ENCODE measurements at places on chromosomes 4 and X. TPM values are rescaled to one million over a fixed set of nuclear protein-coding genes. Genes with fewer than 3 reads are reported as not detected.

ART3 gene
- not detected for total RNA-seq

WDR44 gene
- 23.1 TPM for total RNA-seq

GRCh38 chrX:148316446-148316845 lies 184.0 kb upstream of the AFF2 start:
- DNase-seq = no peak

ZNF157 gene
- total RNA-seq = 1.1 TPM

GRCh38 chr4:115149106-115149505 lies 35.7 kb upstream of the NDST4 start:
- DNase-seq = no peak

DNA sequence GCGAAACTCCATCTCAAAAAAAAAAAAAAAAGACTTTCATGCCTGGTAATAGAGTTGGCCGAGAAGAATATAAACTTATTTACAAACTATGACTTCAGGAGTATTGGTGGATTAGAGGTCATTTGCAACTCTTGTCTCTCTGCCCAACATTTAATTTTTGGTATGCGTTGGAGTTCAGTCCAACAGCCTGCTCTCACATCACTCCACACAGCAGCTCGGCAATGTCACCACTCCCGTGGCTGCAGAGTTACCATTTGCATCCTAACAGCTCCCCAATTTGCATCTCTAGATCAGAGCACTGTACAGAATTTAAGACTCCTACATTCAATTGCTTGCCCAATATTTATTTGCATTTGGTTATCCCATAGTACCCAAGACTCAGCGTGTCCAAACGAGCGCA lies 40.9 kb upstream of the AP1AR start:
- no peak for DNase-seq

- no peak for DNase-seq
These were observed 47.4 kb downstream of the NRK start for GRCh38 chrX:105869701-105870100.

- DNase-seq = no peak
These were observed 211.9 kb downstream of the SOX3 start for GRCh38 chrX:140292961-140293360.

DNA sequence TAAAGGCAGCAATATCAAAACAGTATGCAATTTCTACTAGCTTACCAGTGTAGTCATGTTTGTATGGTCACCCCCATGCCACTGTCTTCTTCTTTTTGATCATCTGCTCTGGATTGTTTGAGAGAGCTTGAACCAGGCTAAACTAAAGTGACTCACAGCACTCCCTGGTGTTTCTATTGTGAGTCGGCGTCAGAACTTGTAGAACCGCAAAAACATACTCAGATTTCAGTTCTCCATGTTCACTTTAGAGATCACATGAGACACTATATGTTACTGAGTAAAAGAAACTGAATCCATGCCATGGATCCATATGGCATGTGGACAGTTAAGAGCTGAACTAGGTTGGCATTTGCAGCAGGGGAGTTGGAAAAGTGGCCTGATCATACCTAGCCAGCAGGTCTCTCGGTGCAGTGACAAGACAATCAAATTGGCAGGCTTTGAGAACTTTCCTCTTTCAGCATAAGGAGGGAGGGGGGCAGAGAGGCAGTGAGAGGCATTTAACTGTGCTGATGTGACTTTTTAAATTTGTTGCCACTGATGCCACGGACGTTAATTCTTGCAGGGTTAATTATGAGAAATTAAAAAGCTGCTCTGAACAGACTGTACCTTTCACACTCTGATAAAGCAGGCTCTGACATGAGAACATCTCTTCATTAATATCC lies 88.4 kb downstream of the AFF2 start:
- no peak for DNase-seq

DNA sequence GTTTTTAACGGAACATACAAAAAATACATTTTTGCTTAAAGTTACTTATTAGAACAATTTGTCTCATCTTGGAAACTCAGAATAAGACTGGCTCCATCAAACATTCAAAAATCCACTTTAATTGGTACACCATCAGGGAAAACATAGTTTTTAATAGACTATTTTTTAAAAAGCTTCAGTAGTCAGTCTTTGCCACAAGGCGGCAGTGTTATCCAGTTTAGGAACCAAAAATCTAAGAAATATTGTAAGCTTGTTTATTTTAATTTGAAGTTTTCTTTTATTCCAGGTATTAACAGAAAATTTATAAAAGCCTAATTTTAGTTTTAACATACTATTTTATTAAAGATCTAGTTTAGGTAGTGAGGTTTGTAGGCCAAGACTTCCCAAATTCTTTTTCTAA lies 107.7 kb downstream of the APOOL start:
- no peak for DNase-seq

- DNase-seq = no peak
These were observed 131.5 kb downstream of the AASDH start for GRCh38 chr4:56255820-56256219.

GRCh38 chrX:110145854-110146253 lies 142.9 kb downstream of the TMEM164 start:
- DNase-seq = no peak

GRCh38 chrX:136626237-136626636 lies 21.7 kb upstream of the CD40LG start:
- no peak for DNase-seq

DNA sequence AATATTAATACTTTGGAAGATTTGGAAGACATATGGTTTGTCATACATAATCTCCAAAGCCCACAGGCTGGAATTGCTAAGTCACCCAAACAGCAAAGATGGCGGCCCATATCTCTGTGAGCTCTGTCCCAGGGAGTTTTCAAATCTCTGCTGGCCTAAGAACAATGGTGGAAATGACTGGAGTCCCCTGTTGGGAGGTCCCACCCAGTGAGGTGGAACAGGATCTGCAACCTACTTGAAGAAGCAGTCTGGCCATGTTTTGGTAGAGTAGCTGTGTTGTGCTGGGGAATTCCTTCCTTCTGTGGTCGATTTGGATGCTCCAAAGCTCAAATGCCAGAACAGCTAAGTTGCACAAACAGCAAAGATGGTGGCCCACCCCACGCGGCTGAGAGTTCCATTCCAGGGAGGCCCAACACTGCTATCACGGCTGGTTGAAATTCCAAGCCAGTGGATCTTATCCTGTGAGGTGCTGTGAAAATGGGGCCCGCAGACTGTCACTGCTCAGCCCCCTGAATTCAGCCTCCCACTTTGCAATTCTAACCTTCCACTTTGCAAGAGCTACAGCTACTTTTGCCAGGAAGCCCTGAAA lies 3.2 kb upstream of the UGT2B7 start:
- no peak for DNase-seq

DNA sequence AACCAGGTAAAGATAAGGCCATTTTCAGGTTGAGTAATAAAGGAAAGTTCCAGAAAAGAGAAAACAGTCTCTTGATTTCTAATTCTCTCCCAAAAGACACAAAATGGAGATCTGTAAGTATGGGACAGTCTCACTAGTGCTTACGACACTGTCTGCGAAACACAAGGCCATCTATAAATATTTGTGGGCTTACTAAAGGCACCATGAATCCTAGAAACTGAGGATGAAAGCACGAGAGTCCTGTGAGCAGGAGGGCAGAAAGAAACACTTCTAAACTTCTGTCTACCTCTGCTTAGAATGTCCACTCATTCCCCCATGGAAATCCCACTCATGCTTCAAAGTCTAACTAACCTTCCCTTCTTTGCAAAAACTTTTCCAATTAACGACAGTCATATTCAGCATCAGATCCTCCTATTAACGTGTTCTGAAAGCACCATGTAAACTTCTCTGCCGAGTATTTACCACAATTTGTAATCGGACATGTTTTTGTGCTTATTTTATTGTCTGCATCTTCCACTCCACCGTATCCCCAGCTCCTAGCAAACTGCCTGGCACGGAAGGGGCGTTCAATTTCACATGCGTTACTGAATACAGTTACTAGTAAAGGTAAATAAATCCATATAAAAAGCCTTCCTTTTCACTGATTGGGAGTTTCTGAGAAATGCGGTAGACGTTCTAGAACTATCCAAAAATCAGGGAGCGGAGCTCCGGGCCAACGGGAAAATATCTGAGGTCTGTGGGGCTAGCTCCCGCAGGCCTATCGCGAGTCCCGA lies 665 bp downstream of the PSMD10 start:
- no peak for DNase-seq

BMPR1B gene
- not detected for total RNA-seq

DNA sequence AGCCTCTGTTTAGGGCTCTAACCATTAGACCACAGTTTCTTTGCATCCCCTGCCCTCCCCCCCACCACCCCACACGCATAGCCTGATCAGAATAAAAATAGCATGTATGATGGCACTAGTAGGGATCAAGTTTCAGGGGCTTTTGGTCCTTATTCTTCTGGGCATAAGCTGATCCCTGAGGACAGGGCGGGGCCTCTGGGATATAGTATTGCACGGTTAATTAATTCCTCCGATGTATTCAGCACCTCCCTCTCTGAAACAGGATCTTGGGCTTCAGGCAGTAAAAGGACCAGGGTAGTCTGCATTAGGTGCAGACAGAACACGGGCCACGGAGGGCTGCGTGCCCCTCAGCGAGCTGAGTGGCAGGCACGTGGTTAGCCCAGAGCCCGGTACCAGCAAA lies 57.1 kb downstream of the ELF4 start:
- no peak for DNase-seq

PLP1 gene
- not detected for total RNA-seq

GRCh38 chr4:108172753-108173598 lies 4.2 kb upstream of the LEF1 start:
- peak; percentile 86 for DNase-seq

DNA sequence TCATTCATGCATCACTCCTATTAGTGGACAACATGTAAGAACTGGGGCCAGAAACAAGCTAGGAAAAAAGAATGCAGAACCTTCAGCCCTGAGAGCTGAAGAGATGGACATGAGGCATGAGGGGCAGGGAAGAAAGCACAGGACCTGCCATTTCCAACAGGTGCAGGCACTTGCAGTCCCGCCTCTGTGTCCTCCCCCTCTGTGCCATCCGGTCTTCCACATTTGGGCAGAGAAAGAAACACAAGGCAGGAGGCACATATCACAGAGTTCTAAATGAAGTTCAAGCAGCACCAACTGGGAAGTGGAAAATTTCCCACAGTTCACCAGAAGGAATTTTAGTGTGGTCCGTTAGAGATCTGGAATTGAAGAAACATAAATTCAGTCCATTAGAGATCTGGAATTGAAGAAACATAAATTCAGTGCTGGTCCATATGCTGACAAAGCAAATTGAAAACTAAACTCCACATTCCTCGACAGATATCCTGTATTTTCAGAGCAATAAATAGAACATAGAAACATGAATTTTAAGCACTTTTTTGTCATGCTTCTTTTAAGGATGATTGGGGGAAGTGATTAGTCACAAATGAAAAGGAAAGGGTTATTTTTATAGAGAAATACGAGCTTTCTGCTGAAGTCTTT lies 57.2 kb upstream of the DAPP1 start:
- no peak for DNase-seq

DNA sequence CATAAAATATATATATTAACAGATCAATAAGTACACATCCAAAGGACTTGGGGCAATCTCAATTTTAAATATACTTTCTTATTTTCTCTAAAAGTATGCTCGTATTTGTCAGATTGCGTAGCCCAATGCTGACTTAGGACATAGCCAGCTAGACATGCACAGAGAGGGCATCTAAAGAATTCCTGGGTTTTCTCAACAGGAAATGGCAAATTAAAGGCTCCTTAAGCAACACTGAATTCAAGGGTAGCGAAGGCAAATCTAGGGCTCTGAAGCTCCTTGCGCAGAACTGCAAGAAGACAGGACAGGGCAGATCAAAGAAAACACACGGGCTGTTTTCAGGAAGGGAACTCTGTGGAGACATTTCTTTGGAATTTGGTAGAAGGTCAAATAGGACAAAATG lies 94.6 kb upstream of the FTHL17 start:
- DNase-seq = no peak

GRCh38 chr4:155552180-155552579 lies 114.5 kb upstream of the GUCY1A1 start:
- no peak for DNase-seq

SPANXN4 gene
- not detected for total RNA-seq

TCEAL5 gene
- total RNA-seq = not detected

- DNase-seq = no peak
These were observed 1415.8 kb downstream of the C4orf33 start for GRCh38 chr4:130511776-130512175.

SATL1 gene
- not detected for total RNA-seq

SPATA18 gene
- total RNA-seq = 0.55 TPM

GRCh38 chr4:39655876-39656275 lies 17.2 kb upstream of the SMIM14 start:
- DNase-seq = no peak

DMP1 gene
- total RNA-seq = not detected

GRCh38 chr4:46909078-46909477 lies at the start of gene COX7B2:
TSS of gene COX7B2 (minus strand) at chr4:46909245. CDS start at chr4:46735192, 174,053 bp downstream.
- DNase-seq = no peak

DNA sequence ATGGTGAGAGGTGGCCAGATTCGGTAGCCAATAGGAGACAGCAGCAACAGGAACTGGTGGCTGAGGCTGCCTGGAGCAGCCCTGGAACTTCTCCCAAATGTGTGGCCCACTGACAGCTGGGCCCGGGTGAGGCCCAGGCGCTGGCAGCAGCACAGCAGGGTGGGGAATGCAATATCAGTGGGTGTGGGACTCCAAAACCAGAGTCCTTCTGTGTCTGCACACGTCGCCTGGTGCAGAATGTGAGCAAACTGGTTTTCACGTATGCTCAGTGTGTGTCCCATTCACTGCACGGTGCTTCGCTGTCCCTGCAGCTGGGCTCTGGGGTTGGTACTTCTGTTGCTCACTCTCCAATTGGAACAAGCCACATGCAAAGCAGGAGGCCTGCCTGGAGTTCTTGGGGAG lies 14.4 kb upstream of the CENPU start:
- no peak for DNase-seq

CCNA2 gene
- total RNA-seq = 84.8 TPM

- DNase-seq = no peak
These were observed 42.1 kb upstream of the SPINK2 start for GRCh38 chr4:56863441-56864139.

DNA sequence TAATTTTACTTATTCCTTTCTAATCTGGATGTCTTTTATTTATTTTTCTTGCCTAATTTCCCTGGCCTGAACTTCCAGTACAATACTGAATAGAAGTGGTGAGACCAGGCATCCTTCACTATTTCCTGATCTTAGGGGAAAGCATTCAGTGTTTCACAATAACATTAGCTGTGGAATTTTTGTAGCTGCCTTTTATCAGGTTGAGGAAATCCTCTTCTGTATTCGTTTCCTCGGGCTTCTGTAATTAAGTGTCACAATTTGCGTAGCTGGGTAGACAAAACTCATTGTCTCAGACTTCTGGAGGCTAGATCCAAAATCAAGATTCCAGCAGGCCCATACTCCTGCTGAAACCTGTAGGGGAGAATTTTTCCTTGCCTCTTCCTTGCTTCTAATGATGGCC lies 598.4 kb upstream of the FTHL17 start:
- DNase-seq = no peak

STAP1 gene
- 28.4 TPM for total RNA-seq

RAI2 gene
- total RNA-seq = not detected

CLDN22 gene
- not detected for total RNA-seq

DNA sequence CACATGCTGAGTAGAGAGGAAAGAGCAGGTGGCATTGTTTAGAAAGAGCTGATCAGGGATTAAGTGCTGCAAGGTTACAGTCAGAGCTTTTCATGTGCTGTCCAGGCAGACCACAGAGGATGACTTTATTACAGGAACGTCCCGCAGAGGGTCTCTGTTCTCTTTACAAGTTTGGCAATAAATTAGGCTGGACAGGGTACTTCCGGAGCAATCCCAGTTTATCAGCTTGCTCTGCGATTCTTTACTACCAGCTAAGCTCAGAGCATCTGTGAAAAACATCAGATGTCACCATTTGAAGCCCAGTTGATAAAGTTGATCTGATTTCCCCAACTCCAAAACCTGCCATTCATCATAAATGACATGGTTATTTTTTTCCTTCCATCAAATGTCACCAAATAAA lies 633.1 kb downstream of the NLGN4X start:
- DNase-seq = no peak

- no peak for DNase-seq
These were observed 75.4 kb downstream of the ENOX2 start for GRCh38 chrX:130827648-130828047.

Measured in activated naive CD8-positive, alpha-beta T cell treated with anti-CD3 and anti-CD28 coated beads, Interleukin-2, amount 10 ng/mL, durations not matched to agents 7 days and 5 days (primary cell).